Fibroblast of villous mesenchyme (primary cell): ENCODE measurements at places on chromosomes 16 and 17.

DNA sequence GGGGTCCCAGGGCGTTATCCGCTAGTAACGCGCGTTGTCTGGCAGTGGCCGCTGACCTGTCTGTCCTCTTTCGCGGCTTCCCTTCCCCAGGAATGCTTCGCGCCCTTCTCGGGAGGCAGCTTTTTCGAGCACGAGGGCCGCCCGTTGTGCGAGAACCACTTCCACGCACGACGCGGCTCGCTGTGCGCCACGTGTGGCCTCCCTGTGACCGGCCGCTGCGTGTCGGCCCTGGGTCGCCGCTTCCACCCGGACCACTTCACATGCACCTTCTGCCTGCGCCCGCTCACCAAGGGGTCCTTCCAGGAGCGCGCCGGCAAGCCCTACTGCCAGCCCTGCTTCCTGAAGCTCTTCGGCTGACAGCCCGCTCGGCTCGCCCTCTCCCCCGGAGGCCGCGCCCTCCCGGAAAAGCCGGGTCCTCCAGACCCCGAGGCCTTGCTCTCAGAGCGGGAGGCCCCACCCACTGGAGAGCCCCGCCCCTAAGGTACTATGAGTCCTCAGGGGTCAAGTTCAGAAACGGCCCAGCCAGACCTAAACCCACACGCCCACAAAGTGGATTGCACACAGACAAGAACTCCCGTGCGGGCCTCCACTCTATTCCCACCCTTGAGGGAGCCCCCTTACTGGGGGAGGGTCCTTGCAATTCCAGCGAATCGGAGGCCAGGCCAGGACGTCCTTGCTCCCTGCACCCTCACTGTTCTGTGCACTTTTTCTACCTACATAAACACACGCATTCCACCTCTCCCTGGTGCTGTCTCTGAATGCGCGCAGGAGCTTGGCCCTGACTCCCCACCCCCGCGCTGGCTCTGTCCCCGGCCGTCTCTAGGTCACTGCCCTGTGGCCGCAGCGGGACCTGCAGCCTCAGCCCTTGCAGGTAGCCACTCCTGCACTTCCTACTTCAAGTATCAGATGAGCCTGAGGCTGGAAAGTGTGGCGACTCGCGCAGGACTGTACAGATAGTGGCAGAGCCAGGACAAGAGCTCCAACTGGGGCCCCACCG lies 5.4 kb upstream of the SLC5A2 start:
- DNase-seq: no peak

- DNase-seq: no peak
These were observed 23.5 kb downstream of the MYO19 start for GRCh38 chr17:36511216-36511615.

GRCh38 chr17:71828182-71828596 lies 292.6 kb upstream of the SOX9 start:
- DNase-seq: no peak

DNA sequence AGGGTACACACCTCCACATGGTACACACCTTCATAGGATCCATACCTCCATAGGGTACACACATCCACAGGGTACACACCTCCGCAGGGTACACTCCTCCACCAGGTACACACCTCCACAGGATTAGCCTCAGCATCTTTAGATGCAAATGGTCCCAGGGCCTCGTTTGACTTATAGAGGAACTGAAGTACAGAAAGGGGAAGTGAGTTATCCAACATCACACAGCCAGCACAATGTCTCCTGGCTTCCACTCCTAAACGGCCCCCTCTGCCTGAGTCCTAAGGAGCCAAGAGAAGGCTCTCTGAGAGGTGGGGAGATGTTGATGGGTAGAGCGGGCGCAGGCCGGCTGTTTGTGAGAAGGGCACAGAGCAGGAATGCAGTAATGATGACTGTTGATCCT lies 12.0 kb downstream of the FOXN1 start:
- no peak for DNase-seq

DNA sequence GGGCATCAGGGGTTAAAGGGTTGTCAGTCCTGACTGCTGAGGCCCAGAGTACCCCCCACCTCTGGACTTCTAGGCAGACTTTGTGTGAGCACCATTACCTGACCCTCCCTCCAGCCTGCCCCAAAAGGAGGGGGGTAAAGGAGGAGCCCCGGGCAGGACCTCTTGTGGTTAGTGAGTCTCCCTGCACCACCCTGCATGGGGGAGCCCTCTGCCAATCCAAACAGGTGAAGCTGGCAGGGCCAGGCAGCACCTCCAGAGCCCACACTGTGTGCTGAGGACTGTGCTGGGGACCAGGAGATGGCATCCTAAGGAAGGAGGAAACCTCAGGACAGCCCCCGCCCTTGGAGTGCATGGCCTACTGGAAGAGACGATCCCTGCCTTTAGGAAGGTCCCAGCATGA lies 2.6 kb upstream of the KRT14 start:
- DNase-seq: no peak

- DNase-seq: peak; percentile 52
These were observed 11.6 kb downstream of the FBXL19 start for GRCh38 chr16:30934827-30935557.

- no peak for DNase-seq
These were observed 15.9 kb upstream of the ATP6V0C start for GRCh38 chr16:2497695-2498484.

GRCh38 chr17:81806461-81807209 lies 2.7 kb downstream of the GCGR start:
- DNase-seq: no peak

- DNase-seq: no peak
These were observed at the start of gene PIK3R5 for GRCh38 chr17:8965394-8966168. TSS of gene PIK3R5 (minus strand) at chr17:8965707. CDS start at chr17:8911494, 54,213 bp downstream.

- no peak for DNase-seq
These were observed 153.4 kb upstream of the SDK2 start for GRCh38 chr17:73797594-73798110.

DNA sequence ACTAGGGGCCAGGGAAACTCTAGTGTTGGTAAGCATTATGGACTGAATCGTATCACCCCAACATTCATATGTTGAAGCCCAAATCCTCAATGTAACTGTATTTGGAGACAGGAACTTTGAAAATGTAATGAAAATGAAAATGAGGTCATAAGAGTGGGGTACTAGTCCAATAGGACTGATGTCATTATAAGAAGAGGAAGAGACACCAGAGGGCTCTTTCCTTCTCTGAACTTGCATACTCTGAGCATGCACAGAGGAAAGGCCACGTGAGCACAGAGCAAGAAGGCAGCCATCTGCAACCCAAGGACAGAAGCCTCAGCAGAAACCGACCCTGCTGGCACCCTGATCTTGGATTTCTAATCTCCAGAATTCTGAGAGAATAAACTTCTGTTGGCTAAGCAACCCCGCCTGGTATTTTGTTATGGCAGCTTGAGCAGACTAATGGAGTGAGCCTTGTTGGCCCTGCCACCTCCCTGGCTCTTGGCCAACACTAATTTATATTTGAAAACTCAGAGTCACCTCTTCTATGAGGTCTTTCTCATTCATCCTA lies 273.4 kb downstream of the NTN1 start:
- DNase-seq: no peak

DNA sequence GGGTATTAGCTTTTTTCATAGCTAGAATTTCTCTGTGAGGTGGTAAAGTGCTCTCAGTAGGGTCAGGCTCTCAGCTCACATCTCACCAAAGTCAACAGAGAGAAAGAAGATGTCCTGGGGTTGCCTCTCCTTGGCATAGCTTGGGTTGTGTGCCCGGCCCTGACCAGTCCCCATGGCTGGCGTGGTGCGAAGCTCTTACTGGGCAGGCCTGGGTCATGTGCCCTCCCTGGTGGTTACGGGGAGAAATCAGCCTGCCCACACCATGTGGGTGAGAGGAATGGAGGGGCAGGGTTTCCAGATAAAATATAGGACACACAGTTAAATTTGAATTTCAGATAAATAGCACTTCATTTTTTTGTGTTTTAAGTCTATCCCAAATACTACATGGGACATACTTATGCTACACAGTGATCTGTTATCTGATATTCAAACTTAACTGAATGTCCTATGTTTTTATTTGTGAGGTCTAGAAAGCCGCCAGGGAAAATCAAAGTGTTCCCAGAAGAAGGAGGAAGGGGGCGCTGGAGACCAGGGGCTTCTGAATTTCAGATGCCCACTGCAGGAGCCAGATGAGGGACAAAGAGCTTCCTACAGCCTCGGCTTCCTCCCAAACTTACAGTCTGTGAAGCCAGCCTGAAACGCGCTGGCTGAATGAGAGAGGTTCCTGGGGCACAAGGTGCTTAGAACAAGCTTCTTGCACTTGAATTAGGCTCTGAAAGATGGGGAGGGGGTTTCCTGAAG lies 45.4 kb downstream of the NKD1 start:
- peak; percentile 5 for DNase-seq

DNA sequence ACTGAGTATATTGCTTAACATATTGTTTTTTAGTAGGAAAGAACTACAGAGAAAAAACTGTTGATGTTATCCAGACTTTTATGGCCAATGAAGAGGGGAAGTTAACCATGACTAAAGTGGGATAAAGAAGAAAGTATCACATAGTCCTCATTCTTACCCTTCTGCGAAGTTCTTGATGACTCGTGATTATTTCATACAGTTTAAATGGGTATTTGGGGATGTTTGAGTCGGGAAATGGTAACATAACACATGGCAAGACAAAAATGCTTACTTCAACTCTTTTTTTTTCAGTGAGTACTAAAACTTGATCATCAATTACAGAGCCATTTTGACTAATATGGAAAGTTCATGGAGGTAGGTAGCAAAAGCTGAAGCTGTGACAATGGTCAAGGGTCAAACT lies 4.9 kb downstream of the POLG2 start:
- peak; percentile 21 for DNase-seq

DNA sequence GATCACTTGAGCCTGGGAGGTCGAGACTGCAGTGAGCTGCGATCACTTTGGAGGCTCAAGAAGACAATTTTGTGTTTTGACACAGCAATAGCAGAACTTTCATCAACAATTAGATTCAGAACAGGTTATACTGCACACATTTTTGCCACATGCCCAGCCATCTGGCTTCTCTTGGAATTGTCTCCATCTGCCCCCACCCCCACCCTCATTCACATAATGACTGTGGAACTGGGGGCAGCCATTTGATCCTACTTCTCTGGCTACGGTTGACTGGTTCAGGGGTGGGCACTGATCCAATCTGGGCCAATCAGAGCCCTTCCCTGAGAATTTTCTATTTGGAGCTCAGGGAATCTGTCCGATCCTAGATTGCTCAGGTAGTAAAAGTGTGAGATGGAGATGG lies 14.0 kb downstream of the TMEM92 start:
- DNase-seq: no peak

DNA sequence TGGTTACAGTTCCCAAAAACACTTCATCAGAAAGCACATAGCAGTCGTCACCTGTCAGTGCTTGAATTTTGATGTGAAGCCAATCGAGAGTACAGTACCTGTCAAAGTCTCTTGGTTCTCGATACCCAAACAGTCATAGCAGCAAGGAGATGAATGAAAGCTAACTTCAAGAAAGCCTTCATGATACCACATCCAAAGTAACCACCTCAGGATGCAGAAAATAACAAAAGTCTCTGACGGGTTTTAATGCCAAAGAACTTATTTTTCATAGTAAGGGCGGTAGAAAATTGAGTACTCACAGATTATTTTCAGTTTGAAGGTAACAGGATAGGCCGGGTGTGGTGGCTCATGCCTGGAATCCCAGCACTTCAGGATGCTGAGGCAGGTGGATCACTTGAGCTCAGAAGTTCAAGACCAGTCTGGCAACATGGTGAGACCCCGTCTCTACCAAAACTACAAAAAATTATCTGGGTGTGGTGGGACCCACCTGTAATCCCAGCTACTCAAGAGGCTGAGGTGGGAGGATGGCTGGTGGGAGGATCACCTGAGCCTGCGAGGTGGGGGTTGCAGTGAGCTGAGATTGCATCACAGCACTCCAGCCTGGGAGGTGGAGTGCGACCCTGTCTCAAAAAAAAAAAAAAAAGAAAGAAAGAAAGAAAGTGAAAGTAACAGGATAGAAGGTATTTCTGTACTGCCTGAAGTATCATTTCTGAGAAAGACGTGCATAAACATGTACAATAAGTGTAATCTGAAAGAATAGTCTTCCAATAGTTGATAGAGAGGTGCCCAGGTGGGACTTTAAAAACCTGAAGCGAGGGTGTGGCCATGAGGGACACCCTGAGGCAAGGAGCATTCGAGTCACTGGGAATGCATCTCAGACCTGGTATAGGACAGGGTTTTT lies 15.4 kb downstream of the MFSD11 start:
- no peak for DNase-seq

DNA sequence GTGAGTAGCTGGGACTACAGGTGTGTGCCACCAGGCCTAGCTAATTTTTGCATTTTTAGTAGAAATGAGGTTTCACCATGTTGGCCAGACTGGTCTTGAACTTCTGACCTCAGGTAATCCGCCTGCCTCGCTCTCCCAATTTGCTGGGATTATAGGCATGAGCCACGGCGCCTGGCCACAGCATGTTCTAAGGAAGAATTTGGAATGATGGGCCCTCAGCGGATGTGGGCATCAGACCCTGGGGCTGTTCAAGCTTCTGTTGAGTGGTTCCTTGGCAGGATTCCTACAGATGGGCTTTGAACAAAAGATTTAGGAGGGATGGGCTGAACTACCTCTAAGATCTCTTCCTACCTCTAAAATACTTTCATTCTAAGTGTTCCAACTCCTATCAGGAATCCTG lies 4.1 kb downstream of the PRPSAP2 start:
- no peak for DNase-seq

GRCh38 chr16:23504453-23505179 lies 5.7 kb downstream of the GGA2 start:
- peak; percentile 91 for DNase-seq

- DNase-seq: peak; percentile 18
These were observed 218.7 kb downstream of the MRTFB start for GRCh38 chr16:14289692-14290340.

GRCh38 chr16:55663225-55663624 lies 7.4 kb downstream of the SLC6A2 start:
- no peak for DNase-seq

- no peak for DNase-seq
These were observed 626 bp downstream of the TUBB3 start for GRCh38 chr16:89923640-89924296.

DNA sequence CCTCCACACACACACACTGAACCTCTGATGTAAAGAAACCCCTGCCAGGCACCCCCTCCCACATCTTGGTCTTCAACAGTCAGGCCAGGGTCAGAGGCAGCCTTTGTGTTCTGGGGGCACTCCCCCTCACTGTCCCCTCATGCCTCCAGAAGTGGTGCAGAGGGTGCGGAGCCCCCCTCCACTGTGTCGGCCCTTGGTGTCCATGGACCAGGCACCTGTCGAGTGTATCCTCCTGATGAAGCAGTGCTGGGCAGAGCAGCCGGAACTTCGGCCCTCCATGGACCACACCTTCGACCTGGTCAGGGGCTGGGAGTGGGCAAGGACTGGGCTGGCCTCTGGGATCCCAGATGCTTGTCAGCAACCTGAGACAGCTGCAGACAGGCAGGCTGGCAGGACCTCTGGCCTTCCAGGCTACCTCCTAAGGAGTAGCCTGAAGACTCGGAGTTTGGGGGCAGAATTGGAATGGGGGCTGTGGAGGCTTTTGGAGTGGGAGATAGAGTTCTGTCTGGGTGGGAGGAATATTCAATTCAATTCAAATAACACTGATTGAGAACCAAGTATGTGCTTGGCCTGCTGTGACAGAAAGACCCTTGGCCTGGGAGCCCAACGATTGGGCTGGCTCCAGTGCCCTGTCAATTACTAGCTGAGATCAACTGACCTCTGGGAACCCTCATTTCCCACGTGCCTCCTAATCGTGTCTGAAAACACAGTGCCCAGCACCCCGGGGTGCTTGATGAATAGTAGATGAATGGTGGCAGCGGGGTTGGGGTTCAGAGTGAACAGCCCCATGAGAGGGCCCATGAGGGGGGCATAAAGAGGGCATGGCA lies 11.5 kb downstream of the GUCY2D start:
- DNase-seq: no peak
